NCI-H2171 treated with DMSO at 0.1 percent for 48 hours (cell line): ENCODE measurements at places on chromosomes 2 and 18.

DNA sequence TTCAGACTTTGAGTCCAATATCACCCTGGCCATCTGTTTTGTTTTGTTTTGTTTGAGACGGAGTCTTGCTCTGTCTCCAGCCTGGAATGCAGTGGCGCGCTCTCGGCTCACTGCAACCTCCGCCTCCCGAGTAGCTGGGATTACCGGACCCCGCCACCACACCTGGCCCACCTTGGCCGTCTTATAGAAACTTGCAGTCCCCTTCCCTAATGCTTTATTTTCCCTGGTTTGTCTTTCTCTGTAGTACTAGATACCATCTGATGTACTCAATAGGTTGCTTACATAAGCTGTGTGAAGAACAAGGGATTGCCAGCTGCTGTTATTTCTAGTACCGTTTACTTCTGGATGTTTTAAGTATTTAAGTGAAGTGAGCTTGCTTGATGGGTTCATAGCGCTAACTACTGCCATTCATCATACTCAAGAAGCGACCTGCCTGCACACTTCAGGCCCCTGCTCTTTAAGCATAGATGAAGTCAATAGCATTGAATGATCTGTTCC lies 1.2 kb downstream of the RPL31 start:
- no peak for DNase-seq

DNA sequence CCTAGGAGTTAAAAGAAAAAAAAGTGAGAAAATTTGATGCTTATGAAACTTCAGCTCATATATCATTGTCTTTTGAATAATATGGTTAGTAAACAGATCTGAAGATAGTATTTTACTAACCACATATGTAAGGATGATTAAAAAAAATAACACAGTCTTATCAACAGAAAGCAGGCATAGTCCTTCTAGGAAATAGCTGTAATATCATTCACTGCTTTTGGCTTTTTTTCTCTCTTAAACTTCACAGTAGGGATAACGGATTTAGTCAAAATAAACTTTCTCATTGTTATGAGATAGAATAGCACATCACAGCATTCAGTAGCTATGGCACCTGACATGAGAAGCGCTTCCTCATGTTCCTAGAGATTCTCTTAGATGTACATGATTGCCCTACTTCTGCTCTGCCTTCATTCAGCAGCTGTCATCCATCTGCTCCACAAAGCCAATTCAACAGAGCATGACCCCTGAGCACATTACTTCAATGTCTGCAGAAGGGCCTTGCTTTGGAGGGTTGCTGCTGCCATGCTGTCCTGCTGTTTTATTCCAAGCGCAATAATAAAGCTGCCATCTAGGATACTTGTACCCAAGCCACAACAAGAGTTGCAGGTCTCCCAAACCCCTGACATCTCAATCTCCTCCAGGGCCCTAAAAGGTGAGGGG lies 67.0 kb downstream of the TTC21B start:
- DNase-seq: peak; percentile 91

GRCh38 chr2:64567473-64567872 lies 43.3 kb downstream of the AFTPH start:
- no peak for DNase-seq

GRCh38 chr18:46672062-46672970 lies 15.3 kb upstream of the LOXHD1 start:
- DNase-seq: no peak

DNA sequence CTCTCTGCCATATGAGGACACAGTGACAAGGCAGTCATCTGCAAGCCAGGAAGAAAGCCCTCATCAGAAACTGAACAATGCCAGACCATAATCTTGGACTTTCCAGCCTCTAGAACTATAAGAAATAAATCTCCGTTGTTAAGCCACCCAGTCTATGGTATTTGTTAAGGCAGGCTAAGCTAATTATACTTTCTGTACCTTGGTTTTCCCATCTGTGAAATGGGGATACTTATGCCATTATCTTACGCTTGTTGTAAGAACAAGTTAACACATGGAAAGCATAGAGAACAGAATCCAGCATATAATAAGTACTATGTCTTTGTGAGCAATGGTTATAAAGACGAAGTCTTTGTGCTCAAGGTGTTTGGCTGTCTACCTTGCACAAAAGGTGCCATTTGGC lies 8.3 kb upstream of the ADD2 start:
- no peak for DNase-seq

GRCh38 chr2:30367232-30368070 lies 79.6 kb upstream of the LCLAT1 start:
- DNase-seq: no peak

DNA sequence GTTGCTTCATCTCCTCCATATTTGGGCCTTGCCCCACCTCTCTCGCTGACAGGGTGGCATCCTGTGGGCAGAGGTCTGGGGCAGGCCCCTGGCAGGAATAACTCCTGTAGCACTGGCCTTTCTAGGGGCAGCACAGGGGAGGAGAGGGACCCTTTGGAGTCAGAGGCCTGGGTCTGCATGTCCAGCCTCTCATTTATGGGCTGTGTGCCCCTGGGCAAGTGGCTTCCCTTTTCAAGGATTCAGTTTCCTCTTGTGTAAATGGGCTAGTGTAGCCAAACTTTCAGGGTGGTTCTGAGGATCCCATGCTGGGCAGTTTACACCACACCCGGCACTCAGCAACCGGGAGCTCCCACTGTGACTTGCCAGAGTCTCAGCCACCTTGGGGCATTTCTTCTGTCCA lies 23.4 kb downstream of the ADRA2B start:
- no peak for DNase-seq

DNA sequence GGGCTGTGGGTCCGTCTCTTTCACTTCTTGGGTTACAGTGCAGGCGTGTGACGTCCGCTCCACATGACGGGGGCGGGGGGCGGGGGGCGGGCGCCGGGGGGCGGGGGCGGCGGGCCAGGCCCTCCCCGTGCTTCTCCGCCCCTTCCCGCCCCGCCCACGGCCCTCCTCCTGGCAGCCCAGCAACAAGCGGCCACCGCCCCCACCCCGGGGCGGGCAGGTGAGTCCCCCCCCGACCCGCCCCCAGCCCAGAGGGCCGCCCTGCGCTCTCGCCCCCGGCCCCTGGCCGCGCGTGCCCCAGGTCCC lies 3.6 kb downstream of the ZNF516 start:
- DNase-seq: peak; percentile 37

- DNase-seq: no peak
Measured at GRCh38 chr2:30756051-30756719, 51.1 kb downstream of the CAPN13 start.

GRCh38 chr2:176471949-176472348 lies 202.7 kb downstream of the MTX2 start:
- peak; percentile 29 for DNase-seq

DNA sequence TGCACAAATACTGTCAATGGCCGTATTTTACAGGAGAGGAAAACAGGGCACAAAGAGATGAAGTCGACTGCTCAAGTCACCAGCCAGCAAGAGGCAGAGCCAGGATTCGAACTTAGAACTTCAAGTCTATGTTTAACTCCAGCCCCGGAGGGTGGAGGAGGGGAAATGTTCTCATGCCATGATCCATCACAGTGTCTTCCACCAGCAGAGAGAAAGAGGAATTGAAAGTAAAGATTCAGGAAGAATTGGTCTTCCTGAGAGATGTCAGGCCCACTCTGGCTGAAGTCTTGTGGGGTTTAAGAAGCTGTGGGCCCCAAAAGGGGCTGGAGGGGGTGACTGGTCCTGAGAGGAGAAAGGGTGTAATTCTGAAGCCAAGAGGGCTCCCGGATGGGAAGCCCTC lies 260.0 kb downstream of the TNS1 start:
- DNase-seq: no peak

GRCh38 chr2:120729406-120730399 lies 6.0 kb upstream of the GLI2 start:
- no peak for DNase-seq

DNA sequence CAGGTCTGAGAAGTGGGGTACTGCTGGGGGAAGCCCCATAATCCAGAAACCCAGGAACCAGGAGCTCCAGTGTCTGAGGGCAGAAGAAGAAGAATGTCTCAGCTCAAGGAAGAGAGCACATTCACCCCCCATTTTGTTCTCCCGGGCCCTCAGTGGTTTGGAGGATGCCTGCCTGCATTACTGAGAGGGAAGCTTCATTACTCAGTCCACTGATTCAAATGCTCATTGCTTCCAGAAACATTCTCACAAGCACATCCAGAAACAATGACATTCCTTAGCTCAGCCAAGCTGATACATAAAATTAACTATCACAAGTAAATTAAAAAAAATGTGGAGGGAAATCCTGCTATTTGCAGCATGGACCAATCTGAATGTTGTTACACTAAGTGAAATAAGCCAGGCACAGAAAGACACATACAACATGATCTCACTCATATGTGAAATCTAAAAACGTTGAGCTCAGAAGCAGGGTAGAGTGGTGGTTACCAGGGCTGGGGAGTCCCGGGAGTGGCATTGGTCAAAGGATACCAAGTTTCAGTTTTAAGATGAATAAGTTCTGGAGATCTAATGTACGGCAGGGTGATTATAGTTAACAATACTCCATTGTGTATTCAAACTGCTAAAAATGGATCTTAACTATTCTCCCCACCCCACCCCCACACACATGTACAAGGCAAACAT lies 459.3 kb downstream of the GALR1 start:
- DNase-seq: no peak
